ENCODE measurements at places on chromosomes 4 and X.

DNA sequence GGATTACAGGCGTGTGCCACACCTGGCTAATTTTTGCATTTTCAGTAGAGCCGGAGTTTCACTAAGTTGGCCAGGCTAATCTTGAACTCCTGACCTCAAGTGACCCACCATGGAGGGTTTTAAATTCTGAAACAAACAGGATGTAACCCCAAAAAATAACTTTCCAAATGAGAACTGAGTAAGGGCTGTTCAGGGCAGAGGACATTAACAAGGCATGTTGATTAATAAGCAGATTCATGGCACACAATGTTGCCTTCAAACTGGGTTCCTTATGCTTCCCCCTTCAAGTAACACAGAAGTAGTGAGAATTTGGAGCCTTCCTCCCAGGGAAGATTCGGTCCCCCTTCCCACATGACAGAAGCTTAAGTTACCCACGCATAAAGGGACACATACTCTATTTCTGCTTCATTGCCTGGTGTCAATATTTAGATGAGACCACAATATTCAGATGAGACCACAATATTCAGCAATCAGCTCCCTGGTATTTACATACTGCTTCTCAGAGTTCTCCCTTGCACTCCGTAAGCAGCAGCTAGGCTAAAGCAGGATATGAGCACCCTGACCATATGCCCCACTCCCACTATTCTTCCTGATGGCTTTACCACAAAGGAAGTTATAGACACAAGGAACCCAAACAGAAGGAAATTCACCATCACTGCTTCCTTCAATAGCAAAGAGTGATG is 21.4 kb downstream of the GRSF1 start:
- no peak for DNase-seq

DNA sequence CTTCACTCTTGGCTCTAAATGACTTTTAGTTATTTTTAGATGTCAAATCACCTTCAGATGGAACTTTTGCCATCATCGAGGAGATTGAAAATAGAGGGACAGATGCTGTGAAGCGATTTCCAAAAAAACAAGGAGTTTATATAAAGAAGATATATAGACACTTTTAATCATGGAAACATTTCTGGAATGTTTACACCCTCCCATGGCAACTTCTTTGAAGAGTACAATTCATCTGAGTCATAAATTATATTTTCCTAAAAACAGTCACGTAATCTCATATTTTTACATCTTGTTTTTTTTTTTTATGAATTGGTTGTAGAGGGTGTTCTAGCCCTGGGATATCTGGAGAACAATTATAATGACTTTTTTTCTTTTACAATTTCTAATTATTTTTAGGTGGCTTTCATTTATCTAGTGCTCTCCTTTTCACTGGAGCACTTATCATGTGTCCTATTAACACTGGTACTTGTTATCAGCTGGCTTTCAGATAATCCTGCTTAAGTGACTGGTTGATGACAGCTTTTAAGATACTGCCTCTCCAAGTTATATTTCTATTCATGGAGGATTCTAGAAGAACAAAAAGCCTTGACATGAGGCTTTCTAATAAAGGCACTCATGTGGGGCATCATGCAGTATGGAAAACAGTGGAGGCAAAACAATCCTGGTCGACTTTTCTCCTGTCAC is 24.9 kb downstream of the PCDH7 start:
- no peak for DNase-seq

GRCh38 chr4:137414802-137415201 is 117.5 kb downstream of the PCDH18 start:
- no peak for DNase-seq

DNA sequence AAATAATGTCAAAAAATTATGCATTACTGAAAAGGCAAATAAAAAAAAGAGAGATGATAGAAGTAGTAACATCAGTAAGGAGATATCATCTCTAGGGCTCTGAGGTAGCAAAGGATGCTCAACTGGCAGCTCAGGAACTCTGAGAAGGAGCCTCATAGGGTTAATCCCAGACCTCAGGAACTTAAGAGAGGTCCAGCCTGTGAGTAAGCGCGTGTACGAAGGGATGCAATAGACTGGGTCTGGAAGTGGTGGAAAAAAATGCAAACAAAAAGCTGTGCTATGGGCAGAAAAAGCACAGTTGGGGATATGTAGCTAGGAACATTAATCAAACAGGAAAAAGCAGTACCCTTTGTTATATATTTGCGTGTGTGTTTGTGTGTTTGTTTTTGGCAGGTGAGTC is 282.0 kb downstream of the GALNTL6 start:
- DNase-seq = no peak

DNA sequence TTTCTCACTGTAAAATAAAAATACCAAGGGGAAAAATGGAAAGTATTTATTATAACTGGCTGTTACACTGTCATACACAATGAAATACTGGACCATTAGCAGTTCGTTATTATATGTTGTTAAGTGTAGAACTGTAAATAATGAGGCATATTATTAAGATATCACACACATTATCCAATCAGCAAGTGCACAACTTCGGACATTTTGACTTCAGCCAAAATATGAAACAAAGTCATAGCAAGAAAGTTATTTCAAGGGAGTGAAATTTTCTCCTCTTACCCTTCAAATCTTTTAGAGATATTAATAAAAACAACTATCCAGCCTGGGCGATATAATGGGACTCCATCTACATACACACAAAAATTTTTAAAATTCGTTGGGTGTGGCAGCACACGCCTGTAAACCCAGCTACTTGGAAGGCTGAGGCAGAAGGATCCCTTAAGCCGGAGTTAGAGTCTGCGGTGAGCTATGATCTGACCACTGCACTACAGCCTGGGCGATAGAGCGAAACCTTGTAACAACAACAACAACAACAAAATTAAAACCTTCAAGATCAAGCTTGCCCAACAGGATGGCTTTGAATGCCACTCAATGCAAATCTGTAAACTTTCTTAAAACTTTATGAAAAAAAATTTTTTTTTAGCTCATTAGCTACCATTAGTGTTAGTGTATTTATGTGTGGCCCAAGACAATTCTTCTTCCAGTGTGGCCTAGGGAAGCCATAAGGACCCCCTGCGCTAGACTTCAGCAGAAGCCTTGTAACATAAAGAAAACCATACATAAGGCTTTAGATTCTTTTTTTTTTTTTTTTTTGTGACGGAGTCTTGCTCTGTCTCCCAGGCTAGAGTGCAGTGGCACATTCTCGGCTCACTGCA is 1.3 kb upstream of the CISD2 start:
- DNase-seq = no peak

GRCh38 chrX:48540480-48540879 is 966 bp downstream of the TBC1D25 start:
- no peak for DNase-seq

GRCh38 chr4:126221282-126221681 is 906.5 kb downstream of the FAT4 start:
- no peak for DNase-seq

GRCh38 chr4:71126719-71127118 is 133.3 kb downstream of the DCK start:
- no peak for DNase-seq

GRCh38 chr4:54509057-54509456 is 148.7 kb upstream of the KIT start:
- no peak for DNase-seq

DNA sequence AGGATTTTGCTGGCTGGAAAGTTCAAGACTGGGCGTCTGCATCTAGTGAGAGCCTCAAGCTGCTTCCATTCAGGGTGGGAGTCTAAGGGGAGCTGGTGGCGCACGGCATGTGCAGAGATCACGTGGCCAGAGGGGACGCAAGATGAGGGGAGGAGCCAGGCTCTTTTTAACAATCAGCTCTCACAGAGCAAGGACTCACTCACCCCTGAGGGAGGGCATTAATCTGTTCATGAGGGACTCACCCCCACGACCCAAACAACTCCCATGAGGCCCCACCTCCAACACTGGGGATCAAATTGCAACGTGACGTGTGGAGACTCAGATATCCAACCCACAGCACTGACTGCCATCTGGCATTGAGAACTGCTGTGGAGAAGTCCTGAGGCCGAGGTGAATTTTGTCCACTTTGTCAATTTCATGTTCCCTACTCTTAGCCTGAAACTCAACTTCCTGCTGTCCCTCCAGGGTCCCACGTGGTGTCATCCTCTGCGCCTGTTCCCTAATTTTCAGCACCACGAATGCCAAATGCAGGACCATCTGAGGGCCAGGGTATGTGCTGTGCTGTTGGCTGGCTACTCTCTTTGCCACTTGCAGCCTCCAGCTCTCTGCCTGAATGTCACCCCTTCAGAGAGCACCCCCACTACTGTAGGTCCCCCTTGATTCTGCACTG is 5.6 kb downstream of the ZFP92 start:
- no peak for DNase-seq

DNA sequence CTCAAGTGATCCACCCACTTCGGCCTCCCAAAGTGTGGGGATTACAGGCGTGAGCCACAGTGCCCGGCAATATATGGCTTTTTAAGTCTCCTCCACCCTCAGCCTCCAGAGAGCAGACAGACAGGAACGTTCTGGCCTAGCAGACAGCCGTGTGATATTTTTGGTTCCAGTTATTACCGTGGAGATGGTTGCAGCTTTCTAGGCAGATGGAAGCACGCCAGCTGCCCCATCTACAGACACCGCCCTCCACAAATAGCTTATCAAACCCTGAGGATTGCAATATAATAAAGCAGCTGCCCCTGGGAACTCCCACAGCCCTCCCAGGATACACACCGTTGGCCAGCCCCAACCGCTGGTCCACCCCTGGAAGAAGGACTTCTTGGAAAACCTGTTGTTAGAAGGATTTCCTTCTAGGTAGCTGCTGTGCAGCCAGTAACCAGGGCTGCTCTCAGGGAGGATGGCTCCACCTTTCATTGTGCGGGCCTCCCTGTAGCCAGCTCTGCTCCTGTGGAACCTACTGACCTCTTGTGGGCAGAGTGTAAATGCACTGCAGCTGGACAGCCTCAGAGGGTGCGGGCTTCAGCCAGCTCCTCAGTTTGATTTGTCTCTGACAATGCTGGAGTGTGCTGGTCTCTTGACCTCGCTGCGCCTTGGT is 44.0 kb downstream of the SLC25A5 start:
- DNase-seq = no peak

GRCh38 chrX:14779580-14779979 is 93.3 kb downstream of the FANCB start:
- no peak for DNase-seq

DNA sequence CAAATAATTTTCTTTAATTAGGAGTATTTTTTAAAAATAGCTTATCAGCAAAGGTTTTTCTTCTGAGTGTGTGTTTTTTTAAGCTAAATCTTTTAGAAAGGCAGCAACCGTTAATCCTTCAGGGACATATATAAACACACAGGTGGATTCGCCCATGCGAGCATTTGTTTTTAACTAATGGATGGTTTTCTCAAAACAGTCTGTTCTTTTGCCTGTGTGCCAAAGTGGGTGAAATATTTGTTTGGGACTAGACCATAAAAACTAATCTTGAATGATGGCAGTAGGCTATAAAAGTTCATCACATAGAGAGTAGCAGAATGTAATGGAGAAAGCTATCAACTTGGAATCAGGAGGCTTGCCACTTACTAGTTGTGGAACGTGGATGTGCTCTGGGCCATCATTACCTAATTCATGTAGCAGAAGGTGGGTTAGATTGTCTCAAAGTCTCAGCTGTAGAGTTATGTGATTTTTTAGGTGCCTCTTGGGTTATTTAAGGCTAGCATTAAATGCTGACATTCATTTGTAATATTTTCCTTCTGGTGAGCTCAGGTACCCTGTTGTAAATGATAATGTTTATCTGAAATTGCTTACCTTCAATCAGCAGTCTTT is 7.4 kb upstream of the TAPT1 start:
- no peak for DNase-seq

DNA sequence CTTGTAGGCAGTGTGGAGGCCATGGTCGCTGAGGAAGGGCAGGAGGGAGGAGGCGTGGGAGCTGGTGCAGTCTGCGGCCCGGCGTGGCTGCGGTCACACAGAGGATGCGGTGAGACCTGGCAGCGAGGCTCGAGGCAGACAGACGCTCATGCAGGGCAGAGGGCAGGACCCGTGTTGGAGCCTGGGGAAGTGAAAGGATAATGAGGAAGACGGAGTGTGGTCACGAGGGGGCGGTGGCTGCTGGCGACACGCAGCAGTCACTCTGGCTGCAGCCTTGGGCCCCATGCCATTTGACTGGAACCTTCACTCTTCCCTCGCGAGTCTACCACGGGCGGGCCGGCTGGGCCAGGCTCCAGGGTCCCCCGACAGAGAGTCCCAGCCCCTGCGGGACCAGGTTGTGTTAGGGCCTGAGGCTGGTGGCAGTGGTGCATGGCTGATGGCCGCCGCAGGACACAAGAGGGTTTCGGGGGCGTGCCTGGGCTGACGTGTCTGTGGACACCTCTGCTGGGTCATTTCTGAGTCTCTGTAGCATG is 68.8 kb upstream of the HGFAC start:
- no peak for DNase-seq

DNA sequence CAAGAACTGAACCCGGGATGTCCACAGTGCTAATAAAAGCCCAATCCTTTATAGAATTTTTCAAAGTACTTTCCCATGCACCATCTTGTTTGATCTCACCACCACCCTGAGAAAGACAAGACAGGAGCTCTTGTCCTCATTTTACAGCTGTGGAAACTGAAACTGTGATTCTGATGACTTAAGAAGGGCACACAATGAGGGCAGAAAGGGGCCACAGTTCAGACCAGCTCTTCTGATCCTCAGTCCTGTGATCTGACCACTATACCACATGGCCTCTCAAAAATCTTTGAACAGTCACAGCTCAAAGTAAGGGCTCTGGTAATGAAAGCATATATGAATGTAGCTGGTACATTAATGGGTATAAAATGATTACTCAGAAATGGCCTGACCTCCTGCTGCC is 127.3 kb upstream of the CPEB2 start:
- no peak for DNase-seq

- DNase-seq = no peak
Measured at GRCh38 chr4:2007804-2008670, 737 bp downstream of the NELFA start.

- DNase-seq = no peak
Measured at GRCh38 chr4:20268028-20268427, 16.3 kb downstream of the SLIT2 start.

DNA sequence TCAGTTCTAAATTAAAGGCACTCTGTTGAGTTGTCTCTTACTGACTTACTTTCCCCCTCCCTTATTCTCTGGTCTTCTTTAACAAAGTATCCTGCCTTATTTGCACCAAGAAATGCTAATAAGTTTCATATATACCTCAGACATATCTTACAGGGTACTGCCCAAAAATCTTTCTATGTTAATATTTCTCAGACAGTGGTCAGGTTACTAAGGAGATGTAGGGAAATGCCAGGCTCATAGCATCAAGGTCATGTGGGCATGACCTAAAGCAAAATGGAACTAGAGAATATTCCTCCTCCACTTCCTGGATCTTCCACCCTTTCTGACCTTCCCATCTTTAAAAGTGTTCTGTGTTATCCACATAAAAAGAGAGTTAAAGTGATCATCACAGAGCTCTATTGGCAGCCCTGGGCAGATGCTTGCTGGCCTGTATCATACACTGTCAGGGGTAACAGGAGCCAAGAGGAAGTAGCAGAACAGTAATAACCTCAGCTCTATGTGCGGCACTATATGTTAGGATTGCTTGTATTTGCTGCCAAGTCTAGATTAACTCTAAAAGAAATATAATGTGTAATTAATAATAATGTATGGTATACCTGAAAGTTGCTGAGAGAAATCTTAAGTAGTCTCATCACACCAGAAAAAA is 74.3 kb downstream of the IQCM start:
- no peak for DNase-seq

Measured in stimulated activated CD4-positive, alpha-beta T cell treated with anti-CD3 and anti-CD28 coated beads, TNF-alpha, amount 100 ng/mL, for 1 hour (primary cell).